COLO829 (cell line): ENCODE measurements at places on chromosomes 11 and 22.

GRCh38 chr11:133518702-133519264 is 13.5 kb downstream of the OPCML start:
- DNase-seq, result no peak

DNA sequence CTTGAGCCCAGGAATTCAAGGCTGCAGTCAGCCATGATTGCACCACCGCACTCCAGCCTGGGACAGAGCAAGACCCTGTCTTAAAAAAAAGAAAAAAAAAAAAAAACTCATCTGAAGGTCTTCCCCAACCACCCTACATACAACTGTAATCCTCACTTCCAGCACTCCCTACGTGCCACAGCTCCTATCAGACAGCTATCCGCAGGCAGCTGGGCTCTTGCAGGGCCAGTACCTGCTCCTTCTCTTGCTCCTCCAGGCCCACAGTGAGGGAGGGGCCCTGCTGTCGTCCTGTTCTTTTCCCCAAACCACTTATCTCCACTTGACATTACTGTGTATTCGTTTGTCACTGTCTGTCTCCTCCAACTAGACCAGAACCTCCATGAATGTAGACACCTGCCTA is 156.1 kb upstream of the NECTIN1 start:
- no peak for DNase-seq

GRCh38 chr11:428295-428694 is 13.5 kb upstream of the SIGIRR start:
- DNase-seq, result no peak

DNA sequence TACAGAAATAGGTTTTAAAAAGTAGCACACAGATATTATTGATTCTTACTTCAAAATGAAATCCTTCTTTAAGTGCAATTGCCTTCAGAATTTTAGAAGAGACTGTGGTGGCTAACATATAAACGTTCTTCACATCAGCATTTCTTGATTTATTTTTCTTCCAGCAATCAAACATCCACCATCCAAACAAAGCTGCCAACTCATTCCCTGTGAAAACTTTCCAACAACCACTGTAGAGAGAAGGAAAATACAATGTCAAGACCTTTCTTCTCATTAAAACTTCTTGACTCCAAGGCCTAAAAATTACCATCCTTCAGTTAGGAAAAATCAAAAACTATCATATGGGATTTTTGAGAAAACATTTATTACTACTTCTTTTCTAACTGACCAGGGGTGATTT is 34.0 kb upstream of the P4HA3 start:
- DNase-seq, result no peak

DNA sequence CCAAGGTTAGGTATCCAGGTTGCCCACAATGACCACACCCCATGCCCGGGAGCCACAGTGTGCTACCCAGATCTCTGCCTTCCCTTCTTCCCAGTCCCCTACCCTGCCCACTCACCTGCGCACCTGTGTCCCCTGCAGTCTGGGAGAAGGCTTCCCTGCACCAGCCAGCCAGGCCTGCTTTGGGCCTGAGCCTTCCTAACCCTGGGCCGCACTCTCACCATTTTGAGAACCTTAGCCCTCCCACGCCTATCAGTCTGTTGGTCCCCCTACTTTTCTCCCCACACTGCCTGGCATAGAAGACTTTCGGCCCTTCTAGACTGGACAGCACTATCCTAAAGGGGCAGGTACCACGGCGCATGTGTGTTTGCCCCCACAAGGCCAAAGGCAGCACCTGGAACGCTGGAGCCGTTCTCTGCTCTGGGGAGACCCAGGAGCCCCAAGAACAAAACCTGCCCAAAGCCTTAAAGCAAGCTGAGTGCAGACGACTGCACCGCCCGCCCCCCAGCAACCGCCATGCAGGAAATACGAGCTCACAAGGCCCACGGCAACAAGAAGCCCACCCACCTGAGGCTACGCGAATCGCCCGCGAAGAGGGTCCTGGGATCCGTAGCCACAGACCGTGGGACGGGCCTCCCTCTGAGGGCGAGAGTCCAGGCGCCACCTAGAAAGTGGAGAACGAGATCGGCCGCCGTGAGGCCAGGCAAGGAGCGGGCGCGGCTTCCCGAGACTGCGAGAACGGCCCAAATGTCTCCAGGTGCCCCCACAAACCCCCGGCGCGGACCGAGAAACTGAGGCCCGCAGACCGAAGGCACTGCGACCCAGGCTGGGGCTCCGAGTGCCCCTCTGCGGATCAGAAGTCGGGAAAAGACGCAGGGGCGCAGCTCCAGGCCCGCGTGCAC is 546 bp downstream of the GNB1L start:
- no peak for DNase-seq

GRCh38 chr11:97964332-97965004 is 1056.3 kb upstream of the CNTN5 start:
- no peak for DNase-seq

- no peak for DNase-seq
Measured at GRCh38 chr22:30253205-30253852, 6.8 kb upstream of the LIF start.

- no peak for DNase-seq
Measured at GRCh38 chr22:50225200-50225969, 19.4 kb downstream of the TUBGCP6 start.

DNA sequence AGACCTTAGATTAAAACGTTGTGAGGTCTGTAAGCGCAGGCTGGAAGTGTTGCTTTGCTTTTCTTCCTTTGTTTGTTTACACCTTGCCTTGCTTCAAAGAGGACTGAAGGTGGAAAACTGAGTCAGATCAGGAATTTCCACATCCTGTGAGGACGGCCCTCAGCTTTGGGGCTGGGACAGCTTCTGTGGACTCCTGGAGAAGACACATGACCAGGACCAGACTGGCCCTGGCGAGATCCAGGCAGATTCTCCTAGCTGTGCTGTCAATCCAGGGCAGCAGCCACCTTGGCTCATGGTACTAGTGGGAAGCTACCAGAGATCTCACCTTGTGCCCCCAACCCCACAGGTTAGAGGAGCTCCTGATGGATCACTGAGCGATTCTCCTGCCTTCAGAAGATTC is 1461.9 kb downstream of the TBC1D22A start:
- no peak for DNase-seq
